ENCODE measurements at places on chromosomes 1 and 21. TPM values are rescaled to one million over a fixed set of nuclear protein-coding genes. Genes with fewer than 3 reads are reported as not detected.

ACOT11 gene
- 35.5 TPM for total RNA-seq

SLC6A17 gene
- total RNA-seq: 109 TPM

DNAH14 gene
- total RNA-seq: 14.6 TPM

DNA sequence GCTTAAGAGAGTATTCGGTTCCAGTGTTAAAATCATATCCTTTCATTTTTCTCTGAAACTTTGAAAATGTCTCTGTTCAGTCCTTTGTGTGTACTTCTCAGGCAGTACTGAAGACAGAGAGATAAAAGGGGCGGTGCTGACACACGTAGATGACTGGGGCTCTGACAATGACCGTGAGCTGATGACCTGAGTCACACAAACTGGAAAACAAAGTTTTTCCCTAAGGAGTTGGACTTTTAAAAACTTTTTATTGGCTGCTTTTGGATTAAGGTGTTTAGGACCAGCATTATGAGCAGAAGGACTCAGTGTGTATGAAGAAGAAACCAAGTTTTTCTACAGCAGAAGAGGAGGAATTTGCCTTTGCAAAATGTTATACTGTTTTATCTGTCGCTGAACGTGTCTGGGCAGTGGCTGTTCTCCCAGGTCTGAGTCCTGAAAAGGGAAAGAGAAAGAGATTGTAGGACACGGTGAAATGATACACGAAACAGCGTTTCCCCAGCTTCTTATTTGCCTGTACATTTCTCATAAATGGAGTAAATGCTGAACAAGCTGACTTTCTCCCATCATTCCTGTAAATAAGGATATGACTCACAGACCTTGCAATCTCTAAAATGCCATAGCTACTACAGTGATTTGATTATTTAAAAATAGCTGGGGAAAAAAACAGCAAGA is 51.5 kb downstream of the MAP3K7CL start:
- no peak for DNase-seq

TCP10L gene
- 13.6 TPM for total RNA-seq

- DNase-seq: no peak
Observed at GRCh38 chr1:157277281-157277680, 139.1 kb upstream of the ETV3 start.

IQCC gene
- 4.8 TPM for total RNA-seq

SHISAL2A gene
- total RNA-seq: 0.59 TPM

GRCh38 chr1:167342846-167343245 is 122.2 kb downstream of the POU2F1 start:
- DNase-seq: no peak

DNA sequence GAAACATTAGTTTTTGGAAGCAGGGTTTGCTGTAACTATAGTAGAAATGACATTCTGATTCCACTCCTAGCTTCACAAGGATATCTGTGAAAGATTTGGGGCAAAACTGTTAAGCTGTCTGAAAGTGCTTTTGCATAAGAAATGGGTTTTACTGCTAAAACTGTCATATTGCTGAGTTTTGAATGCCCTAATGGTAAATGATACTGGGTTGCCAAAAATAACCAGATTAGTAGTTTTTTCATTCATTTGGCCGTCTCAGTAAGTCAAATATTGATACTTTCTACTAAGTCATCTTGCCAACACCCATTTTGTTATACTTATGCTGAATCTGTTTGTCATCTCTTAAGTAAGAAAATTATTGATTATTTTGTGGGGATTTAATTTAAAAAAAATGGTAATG is 399 bp upstream of the PTPRC start:
- DNase-seq: no peak

- DNase-seq: no peak
Observed at GRCh38 chr1:178196631-178197030, 102.7 kb downstream of the RASAL2 start.

CACNA1S gene
- total RNA-seq: 0.18 TPM

- DNase-seq: no peak
Observed at GRCh38 chr1:51644533-51645197, 27.8 kb downstream of the OSBPL9 start.

- no peak for DNase-seq
Observed at GRCh38 chr1:172948457-172948856, 102.3 kb downstream of the TNFSF18 start.

SMYD3 gene
- 53.8 TPM for total RNA-seq

- no peak for DNase-seq
Observed at GRCh38 chr1:12003762-12004161, 15.5 kb upstream of the MIIP start.

All from dorsolateral prefrontal cortex (tissue), 122 donors.